ENCODE measurements at places on chromosomes 7 and 10.

GRCh38 chr10:91552274-91553095 is 80.4 kb downstream of the PPP1R3C start:
- DNase-seq: peak; percentile 38

GRCh38 chr10:31036209-31036608 is 4.5 kb upstream of the ZNF438 start:
- DNase-seq: peak; percentile 10

GRCh38 chr7:107998150-107998549 is 4.8 kb downstream of the LAMB1 start:
- peak; percentile 75 for DNase-seq

- no peak for DNase-seq
Observed at GRCh38 chr7:69761290-69761922, 163.1 kb downstream of the AUTS2 start.

- no peak for DNase-seq
Observed at GRCh38 chr10:61832866-61833481, 68.5 kb upstream of the ARID5B start.

DNA sequence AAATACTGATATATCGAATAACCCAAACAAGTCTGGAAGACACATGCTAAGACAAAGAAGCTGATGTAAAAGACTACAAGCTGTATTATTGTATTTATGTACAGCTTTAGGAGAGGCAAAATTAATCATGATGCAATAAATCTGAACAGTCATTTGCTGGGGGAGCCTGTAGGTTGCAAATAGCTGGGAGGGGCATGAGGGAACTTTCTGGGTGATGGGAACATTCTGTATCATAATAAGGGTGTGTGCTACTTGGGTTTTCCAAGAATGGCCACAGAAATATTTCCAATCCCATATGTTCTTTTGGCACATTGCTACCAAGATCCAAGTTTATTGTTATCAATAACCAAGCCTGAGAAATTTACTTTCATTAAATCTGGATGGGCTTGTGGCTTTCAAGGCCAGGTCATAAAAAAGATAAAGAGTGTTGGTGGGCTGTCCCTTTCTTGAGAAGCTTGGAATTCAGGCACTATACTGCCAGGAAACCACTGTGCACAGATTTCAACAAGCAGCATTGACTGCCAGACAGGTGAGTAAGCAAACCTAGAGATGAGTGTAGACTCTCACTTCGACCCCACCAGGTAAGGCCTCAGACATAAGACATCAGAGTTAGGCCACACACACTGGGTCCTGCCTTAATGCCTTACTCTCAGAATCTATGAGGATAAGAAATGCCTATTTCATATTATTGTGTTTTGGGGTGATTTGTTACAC is 629.7 kb upstream of the FZD8 start:
- DNase-seq: peak; percentile 89
